IPS DF 6.9 (cell line): ENCODE measurements at places on chromosomes 7 and 10.

- no peak for DNase-seq
Observed at GRCh38 chr7:36272567-36273269, 116.9 kb upstream of the ANLN start.

DNA sequence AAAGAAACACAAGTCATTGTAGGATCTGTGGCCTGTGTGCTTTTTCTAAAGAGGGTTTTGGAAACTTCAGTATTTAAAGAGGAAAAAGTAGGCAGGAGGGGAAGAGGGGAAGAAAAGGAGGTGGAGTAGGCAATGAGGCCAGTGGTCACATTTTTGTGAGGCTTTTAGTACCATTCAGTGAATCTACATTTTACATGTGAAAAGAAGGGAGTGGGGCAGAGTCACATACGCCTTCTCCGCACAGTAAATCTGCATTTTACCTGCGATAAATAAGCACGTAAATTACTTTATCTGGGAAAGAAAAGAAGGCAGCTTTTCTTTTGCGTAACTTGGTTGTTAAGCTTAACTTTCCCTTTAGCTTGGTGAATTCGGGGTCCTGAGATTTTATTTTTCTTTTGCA is 13.2 kb downstream of the CHST12 start:
- DNase-seq, result no peak

DNA sequence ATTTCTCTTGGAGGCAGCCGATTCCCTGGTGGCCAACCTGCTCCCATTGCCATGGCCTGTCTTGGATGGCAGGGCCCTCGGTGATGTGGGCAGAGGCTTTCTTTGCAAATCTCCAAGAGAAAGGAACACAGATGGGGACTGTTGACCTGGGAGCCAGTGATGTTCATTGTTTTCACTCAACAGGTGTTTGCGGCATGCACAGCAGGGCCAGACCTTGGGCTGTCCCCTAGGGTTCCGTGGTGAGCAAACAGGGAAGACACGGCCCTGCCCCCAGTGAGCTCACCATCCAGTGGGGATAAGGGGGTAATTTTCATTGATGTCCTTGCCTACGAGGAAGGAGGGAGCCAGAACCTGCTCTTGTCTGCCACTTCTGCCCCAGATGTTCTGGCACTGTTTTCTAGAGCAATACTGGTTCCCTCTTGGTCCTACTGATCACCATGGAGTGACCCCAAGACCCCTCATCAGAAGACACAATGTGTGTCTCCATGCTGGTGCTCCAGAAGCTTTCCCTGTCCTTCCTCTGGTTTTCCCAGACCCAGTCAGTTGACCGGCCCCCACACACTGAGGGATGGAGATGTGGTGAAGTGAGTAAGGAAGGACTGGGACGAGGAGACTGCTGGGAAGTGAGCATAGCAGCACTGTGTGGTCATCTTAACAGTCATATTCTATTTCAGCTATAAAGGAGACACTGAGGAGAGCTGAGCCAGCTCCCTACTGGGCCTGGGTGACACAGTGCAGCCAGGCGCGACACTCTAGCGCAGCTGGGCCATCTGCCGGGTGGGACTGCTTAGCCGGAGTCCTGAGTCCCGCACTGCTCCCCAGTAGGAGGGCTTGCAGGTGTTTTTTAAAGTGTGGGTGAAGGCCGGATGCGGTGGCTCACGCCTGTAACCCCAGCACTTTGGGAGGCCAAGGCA is 20.4 kb upstream of the FIGNL1 start:
- no peak for DNase-seq

DNA sequence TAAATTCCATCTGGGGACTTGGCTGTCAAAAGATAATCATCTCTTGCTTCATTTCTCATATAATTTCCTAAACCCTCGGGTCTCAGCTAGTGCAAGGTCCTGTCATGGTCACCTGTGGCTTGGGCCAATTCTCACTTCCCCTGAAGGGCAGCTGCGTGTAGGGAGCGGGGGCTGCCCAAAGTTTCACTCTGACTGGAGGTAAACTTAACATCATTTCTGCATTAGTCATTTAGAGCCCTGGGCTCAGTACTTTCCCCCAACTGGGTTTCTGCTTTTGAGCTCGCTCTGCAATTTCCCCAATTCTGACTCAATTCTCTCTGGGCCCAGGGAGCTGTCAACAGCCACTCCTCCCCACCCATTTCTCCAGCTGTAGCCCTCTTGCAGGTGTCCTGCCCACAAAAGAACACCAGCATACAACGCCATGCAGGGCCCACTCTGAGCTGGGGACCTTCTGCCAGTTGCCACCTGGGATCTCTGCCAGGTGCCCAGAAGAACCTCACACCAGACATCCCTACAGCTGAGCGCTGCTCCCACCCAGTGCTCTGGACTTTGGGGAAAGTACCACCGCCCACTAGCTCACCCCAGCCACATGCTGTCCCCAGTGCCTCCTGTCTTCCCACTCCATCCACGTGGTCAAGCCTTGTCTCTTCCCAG is 37.9 kb downstream of the VOPP1 start:
- no peak for DNase-seq

DNA sequence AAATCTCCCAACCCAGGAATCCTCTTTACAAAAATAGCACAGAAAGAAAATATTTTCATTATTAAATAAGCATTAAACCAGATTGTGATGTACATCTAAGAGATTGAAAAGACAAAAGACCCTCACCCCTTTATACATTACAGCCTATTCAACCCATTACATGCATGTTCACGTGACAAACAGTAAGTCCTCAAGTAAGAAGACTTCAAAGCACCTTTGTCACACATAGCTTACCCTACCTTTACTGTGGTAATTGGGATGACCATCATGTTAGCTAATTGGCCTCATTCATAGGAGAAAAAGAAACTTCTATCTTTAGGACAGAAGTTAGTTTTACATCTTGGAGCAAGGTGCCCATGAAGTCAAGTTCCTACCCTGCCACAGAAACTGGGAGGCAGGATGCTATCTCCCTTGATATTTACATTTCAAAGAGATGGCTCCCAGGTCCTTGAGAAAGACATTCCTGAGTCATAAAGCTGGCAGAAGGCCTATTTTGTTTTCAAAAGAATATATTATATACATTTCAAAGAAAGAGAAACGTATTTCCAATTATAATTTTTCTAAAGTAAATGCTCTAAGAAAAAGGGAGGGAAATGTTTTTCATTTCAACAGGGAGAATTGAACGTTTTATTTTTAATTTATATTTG is 48.1 kb downstream of the GNAI1 start:
- no peak for DNase-seq

- DNase-seq, result no peak
Observed at GRCh38 chr7:100044718-100045117, 4.9 kb upstream of the ZSCAN21 start.

DNA sequence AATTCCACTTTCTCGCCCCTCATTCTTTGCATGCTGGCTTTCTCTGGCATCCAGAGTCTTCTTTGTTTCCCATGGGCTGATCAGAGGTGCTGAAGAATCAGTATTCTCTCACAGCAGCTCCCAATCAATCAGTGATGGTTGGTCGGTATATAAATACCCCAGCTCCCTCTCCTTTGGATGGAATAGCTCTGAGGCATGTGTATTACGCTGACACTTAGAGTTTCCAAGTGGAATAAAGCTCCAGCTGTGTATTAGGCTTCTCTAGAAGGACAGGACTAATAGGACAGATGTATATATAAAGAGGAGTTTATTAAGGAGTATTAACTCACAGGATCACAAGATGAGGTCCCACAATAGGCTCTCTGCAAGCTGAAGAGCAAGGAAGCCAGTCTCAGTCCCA is 218.3 kb upstream of the GRB10 start:
- DNase-seq, result no peak

- DNase-seq, result no peak
Observed at GRCh38 chr10:131909014-131909808, 8.4 kb downstream of the PPP2R2D start.

DNA sequence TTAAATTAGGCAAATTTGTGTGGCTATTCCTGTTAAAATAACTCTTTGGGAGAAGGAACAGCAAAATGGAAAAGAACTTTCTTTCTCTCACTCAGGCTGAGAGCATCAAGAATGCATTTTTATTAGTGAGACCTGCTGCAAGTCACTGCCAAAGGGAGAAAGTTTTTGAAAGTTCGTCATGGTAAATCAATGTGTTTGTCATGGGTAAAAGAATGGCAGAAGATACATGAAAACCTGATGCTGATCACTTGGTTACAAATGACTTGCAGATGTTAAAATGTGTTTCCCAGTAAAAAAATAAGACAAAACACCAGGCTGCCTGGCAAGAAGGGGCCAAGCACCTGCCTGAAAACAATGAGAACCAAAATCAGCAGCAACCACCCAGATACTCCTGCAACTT is 484.7 kb upstream of the NRP1 start:
- no peak for DNase-seq

DNA sequence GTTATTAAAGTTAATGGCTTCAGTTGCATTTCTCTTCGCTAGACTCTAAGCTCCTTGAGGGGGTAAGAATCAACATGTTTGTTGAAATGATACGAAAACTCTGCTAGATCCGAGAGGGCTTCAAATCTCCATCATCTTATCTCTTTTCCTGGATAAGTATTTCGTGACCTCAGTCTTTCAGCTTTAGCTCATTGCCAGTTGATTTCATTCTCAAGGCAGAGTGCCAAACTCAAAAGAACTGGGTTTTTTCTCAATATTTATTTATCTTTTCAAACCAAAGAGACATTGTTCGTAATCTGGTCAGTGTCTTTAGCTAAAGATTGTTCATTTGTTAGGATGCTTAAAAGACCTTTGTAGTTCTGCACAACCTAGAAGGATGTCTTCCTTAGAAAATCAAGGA is 108.9 kb downstream of the ARID5B start:
- DNase-seq, result no peak

GRCh38 chr7:142496545-142496991 is 238.7 kb upstream of the PRSS58 start:
- no peak for DNase-seq

GRCh38 chr7:158321056-158321700 is 266.4 kb downstream of the PTPRN2 start:
- DNase-seq, result no peak

DNA sequence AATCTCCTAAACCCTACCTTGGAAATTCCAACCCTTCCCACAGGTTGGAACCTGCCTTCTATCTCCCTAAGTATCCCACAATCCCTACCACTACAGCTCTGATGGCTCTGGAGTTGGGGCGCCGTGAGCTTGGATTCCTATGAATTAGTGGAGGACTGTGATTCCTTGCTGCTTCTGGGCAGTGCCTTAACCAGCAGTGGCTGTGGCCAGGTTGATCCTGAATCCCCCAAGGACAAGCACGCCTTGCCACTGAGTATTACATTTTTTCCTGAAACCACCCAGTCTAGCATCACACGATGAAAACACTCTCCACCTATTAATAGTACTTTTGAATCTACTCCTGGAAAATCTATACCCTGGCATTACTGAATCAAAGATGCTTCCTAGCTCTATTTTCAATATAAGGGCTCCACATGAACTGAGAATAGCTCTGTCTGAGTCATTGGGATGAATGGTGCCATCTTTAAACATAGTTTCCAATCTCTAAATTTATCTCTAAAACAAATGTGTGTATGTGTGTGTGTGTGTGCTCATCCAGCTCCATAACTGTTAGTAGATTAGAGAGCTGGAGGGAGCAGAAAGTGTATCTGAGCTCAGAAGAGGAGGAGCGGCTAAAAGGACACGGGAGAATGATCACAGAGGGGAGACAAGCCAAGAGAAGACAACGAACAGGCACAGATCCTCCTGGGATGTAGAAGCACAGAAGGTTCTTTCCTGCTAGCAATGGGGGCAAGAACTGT is 11.9 kb upstream of the INPP5F start:
- DNase-seq, result no peak

DNA sequence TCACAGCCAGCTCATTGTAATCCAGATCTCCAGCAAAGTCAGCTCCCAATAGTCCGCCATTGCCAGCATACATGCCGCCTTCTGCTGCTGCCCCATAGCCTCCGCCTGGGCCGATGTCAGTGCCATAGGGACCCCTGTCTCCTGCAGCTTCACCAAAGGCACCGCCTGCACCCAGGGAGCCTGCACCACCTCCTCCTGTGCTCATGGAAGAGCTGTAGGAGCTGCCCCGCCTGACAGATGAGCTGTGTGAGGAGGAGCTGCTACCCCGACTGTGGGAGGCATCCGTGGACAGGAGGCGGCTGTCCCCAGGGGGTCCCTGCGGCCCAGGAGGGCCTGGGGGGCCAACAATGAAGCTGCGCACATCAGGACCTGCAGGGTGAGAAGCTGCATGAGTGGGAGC is 51.7 kb downstream of the COL17A1 start:
- DNase-seq, result no peak

DNA sequence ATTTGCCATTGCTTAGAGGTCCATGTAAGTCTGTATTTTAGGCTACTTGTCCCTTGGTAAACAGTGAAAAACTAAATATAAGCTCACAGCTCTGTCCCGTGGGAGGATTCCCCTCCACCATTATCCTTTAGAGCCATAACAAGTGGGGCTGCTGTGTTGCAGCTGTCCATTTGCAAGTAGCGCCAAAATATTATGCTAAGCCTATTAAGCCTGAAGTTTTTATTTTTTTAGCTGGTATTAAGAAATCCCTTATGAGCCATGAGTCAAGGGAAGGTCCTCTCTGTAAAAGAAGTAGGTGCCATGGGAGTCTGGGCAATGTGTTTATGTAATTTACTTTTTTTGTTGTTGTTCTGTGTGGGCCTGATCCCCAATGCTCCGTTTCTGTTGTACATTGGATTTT is 183.9 kb downstream of the THSD7A start:
- no peak for DNase-seq

DNA sequence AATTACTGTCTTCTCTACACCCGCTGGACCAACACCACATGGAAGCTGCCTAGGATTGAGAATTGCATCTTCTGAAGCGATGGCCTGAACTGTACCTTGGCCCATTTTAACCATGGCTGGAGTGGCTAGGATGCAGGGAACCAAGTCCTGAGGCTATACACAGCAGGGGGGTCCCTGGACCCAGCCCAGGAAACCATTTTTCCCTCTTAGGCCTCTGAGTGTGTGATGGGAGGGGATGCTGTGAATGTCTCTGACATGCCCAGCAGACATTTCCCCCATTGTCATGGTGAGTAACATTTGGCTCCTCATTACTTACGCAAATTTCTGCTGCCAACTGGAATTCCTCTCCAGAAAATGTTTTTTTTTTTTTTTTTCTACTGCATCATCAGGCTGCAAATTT is 822.7 kb downstream of the PCDH15 start:
- no peak for DNase-seq

DNA sequence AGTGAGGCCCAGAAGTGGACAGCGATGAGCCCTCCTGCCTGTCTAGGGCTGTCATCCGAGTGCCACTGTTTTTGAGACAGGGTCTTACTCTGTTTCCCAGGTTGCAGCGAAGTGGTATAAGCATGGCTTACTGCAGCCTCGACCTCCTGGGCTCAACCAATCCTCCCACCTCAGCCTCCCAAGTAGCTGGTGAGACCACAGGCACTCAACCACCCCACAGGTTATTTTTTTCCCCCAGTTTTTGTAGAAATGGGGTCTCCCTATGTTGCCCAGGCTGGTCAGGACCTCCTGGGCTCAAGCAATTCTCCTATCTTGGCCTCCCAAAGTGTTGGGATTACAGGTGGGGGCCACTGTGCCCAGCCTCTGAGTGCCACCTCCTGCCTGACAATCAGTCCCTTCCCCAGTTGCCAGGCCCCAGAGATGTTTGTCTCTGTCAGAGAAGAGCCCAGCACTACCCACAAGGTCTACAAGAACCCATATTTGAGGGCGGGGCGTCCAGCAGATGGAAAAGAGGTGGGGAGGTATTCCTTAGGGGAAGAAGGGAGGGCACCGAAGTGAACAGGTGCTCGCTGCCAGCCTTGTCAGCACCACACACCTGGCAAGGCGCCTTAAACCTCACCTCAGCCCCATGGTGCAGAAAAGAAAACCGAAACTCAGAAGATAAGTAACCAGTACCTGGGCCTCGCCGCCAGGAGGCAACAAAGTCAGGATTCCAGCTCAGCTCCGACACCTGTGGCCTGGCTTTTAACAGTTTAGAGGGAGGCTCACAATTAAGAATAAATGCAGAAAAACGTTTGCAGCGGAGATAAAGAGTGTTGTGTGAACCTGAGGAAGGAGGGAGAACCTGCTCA is 77.4 kb upstream of the ANLN start:
- no peak for DNase-seq
